ENCODE measurements at places on chromosomes 7 and 10. TPM values are rescaled to one million over a fixed set of nuclear protein-coding genes. Genes with fewer than 3 reads are reported as not detected.
A peak's percentile ranks its signal among the peaks of the same experiment; 100 is the strongest.

- DNase-seq: peak; percentile 74
Measured at GRCh38 chr7:46651070-46651469, 730.0 kb upstream of the IGFBP3 start.

DNA sequence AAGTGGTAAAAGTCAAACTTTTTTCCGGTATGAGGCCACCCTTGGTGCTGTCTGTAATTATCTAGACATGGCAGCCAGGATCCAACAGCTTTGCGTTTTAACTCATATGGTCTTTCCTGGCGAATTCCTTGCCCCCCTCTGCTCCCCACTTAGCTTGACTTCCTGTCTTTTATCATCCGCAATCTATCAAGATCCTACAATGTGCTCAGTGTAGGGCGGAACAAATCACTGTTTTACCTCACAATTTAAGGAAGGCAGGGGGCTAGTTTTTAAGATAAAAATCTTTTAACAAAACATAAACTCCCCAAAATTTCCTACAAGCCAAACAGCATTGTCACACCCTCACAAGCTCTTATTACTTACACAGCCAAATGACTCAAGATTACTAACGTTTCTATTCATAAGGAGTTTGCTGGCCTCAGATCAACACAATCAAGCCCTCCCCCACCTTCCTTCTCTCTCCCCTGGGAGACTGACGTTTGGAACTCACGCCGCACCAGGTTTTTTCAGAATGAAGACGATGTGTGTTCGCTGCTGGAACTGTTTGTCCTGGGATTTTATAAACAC is 1.3 kb upstream of the CDK14 start:
- no peak for DNase-seq

DNA sequence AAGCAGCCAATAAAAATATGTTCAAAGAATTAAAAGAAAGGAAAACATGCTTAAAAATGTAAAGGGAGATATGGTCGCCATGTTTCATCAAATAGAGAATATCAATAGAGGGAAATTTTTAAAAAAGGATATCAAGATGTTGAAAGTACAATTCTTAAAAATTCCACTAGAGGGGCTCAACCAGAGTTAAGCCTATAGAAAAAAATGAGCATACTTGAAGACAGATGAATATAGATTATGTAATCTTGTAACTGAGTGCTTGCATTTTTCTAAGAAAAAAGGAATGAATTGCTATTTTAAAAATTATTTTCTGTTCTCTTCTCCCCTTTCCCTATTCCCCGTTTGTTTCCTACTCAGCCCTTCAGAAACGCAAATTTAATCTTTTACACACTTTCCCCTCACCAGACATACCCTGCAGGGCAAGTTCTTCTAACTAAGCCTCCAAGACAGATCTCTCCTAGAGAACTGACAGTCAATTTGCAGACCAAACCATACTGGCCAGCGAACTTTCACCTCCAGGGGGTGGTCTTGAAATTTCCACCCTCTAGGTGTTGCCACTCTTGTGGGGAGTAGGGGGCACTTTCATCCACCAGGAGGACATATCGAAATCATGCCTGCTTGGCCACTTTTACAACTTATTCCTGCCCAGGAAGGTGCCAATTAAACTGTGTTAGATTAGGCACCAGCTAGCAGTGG is 67.7 kb downstream of the NSUN6 start:
- no peak for DNase-seq

DNA sequence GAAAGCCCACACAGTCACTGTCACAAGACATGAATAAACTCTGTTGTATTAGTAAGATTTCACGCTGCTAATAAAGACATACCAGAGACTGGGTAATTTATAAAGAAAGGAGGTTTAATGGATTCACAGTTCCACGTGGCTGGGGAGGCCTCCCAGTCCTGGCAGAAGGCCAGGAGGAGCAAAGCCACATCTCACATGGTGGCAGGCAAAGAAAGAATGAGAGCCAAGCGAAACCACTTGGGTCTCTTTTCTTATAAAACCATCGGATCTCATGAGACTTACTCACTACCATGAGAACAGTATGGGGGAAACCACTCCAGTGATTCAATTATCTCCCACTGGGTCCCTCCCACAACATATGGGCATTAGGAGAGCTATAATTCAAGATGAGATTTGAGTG is 110.2 kb downstream of the ST8SIA6 start:
- DNase-seq: no peak

GRCh38 chr7:88090671-88091070 is 129.2 kb downstream of the SRI start:
- no peak for DNase-seq

DNA sequence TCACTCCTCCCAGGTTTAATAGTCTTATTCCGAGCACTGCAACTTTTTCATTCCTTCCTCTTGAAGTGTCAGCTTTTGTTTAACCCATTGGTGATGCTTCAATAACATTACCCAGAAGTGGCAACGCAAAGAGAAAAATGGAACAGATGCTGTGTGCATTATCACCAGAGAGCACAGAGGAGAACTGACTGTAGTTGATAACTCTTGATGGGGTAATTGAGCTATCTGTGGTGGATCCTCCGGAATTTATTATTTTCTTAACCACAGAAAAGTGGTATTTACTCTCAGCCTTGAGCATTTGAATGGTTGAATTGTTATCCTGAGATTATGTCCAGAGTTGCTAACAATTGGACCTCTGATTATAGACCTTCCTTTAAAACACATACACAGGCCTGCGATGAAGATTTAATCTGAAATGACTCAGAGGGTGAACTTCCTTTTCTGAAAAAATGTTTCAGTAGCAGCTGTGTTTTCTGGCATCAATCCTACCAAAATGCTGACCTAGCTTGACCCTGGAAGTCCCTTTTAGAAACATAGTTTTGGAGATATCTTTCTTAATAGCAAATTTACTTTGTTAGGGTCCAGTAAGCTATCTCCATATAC is 1584.4 kb upstream of the LRRTM3 start:
- no peak for DNase-seq

GRCh38 chr7:134154581-134155130 is 27.5 kb downstream of the LRGUK start:
- DNase-seq: no peak

- DNase-seq: no peak
Measured at GRCh38 chr7:36338256-36338655, 51.4 kb upstream of the ANLN start.

GRCh38 chr10:129035052-129035827 is 431.8 kb upstream of the MGMT start:
- DNase-seq: no peak

GRCh38 chr10:5743736-5744135 is 59.1 kb downstream of the TASOR2 start:
- no peak for DNase-seq

DNA sequence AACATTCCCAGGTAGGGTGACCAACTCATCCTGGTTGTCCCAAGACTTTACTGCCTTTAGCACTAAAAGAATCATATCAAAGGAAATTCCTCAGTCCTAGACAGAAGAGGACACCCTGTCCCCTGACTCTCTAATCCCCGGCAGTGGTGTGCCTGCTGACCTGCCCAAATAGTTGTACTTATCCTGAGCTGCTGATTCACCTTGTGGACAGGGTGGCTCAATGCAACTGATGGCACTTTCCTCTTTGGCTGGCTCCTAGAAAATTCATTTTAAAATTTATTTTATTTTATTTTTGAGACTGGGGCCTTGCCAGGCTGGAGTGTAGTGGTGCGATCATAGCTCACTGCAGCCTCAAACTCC is 111.7 kb downstream of the JCAD start:
- no peak for DNase-seq

- peak; percentile 40 for DNase-seq
Measured at GRCh38 chr10:102452672-102453340, 1.5 kb upstream of the C10orf95 start.

- DNase-seq: no peak
Measured at GRCh38 chr7:113113912-113114311, 4.4 kb downstream of the SMIM30 start.

DNA sequence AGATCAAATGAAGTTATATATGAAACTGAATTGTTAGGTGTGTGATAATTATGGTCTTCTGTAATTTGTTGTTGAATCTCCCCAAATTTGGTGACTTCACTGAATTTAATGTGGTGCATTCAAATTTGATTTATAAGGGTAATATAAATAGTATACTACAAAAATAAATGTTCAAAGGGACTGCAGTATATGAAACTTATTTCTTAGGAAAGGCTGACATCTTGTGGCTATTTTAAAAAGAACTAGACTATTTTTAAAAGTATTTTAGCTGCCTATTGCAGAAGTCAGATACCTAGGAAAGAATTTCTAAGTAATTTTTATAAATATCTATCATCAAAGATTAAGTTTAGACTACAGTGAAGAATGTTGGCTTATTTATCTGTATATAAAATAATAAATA is 36.6 kb downstream of the ATRNL1 start:
- DNase-seq: no peak

DNA sequence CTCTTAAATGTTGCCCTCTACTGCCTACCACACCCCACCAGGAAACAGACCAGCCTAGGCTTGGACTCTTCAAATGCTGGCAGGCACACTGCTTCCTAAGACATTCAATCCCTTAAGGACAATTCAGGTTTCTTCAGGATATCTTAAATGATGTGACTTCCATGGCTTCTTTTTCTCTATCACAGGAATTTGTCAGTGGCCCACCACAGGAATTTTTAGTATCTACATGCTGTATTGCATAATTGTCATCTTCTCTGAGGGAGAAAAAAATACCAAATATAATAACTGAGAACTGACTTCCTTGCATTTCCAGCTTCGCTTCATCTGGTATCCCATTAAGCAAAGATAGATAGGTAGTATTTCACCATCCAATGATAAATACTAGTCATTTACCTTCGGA is 129.3 kb downstream of the WNT2 start:
- no peak for DNase-seq

GRCh38 chr10:78783753-78784152 is 285.0 kb upstream of the ZMIZ1 start:
- DNase-seq: no peak

GRCh38 chr10:75033399-75034130 is 77.9 kb upstream of the SAMD8 start:
- no peak for DNase-seq

ZNF727 gene
- 1.1 TPM for total RNA-seq

OR2A12 gene
- not detected for total RNA-seq

HOXA5 gene
- total RNA-seq: 13.0 TPM

SNX10 gene
- 3.0 TPM for total RNA-seq

CALHM1 gene
- total RNA-seq: not detected

UBTD1 gene
- 1.8 TPM for total RNA-seq

HMX2 gene
- total RNA-seq: 0.18 TPM

FANK1 gene
- 5.9 TPM for total RNA-seq

IFIT5 gene
- 10.6 TPM for total RNA-seq
